ENCODE measurements at places on chromosomes 5 and 9. TPM values are rescaled to one million over a fixed set of nuclear protein-coding genes. Genes with fewer than 3 reads are reported as not detected.

DNA sequence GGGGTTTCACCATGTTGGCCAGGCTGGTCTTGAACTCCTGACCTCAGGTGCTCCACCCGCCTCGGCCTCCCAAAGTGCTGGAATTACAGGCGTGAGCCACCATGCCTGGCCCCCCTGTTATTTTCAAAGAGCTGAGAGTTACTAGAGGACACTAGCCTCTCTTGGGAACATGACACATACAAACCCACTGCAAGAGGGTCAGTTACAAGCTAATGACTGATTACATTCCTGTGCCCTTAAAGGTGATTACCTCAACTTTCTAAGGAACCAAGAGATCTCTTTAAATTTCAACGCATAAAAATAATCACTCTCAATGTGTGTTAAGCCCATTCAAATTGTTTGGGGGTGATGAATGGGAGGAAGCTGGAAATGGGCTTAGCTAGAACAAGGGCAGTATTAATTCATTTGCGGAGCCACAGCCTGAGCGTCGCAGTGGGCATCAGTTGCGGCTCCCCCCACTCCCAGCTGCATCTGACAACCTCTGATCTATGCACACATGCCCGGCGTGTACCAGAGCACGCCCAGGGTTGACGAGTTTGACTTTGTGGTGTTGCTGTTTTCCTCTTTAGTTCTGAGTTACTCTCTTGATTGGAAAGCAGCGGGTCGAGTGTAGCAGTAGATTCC is 146.9 kb downstream of the GOLPH3 start:
- no peak overlapping the region for H3K4me3 ChIP-seq
- H3K27me3 ChIP-seq, result no peaks in the 10 kb centered on the region
- H3K27ac ChIP-seq, result no peak overlapping the region
- no peaks in the 10 kb centered on the region for H3K4me1 ChIP-seq
- no peak for DNase-seq

Gene PHF19
- 216 TPM for total RNA-seq

DNA sequence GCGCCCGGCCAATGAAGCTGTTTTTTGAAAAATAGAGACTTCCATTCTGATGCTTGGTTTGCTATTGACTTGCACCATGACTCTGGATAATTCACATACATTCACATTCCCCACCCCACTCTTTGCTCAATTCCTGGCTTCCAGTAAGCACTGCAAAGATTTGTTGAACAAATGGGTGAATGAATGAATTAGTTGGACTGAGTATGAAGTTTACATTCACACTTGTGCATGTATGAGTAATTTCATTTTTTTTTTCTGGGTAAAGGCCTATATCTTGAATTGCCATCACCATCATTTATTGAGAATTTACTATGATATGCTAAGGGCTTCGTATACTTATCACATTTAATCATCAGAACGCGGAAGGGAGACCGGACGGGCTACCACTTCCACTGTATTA is 13.8 kb upstream of the CCDC69 start:
- DNase-seq, result no peak
- no peak overlapping the region for H3K4me3 ChIP-seq
- peaks cover 37% of the 10 kb centered on the region for H3K4me1 ChIP-seq
- H3K27ac ChIP-seq, result peak overlapping the region; percentile 77
- H3K36me3 ChIP-seq, result peaks cover 3% of the 10 kb centered on the region

DNA sequence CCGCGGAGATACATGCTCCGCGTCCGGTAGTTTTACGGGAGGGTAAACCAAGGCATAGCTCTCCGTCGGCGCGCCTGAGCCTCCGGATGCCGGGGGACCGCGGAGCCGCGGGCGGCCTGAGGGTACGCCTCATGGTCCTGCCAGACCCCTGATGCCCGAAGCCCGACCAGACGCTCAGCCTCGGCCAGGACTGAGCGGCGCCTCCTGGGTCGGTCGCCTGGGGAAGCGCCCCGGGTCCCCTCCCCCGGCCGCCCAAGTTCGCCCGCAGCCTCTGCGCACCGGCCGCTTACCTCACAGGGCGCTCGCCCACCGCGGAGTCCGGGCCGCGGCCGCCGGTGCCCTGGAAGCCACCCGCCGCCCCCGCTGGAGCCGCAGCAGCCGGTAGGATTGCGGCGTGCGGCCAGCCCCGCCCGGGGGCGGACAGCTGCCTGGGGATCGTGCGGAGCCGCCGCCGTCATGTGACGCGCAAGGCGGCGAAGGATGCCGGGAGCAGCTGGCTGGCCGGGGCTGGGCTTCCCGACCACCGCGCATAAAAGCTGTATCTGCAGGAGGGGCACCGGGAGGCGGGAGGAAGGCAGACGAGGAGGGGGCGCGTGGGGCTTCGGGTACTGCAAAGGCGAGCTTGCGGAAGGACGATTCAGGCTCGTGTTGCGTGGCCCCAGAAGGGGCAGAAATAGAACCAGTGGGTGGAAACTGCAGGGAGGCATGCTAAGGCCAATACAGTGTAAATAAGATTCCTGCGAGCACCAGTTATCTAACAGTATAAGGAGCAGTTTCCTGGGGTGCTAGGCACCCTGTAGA is at the start of gene FBXO10:
FBXO10 (minus strand) TSS at position 460 of the 801 bp plus-strand sequence. CDS start 34,612 bp downstream, outside the sequence.
- peak within 1 kb of the TSS; percentile 81 for H3K4me3 ChIP-seq
- H3K4me1 ChIP-seq, result peaks cover 18% of the 10 kb centered on the region
- H3K36me3 ChIP-seq, result peaks cover 25% of the 10 kb centered on the region

Gene PCDHGA8
- not detected for total RNA-seq

DNA sequence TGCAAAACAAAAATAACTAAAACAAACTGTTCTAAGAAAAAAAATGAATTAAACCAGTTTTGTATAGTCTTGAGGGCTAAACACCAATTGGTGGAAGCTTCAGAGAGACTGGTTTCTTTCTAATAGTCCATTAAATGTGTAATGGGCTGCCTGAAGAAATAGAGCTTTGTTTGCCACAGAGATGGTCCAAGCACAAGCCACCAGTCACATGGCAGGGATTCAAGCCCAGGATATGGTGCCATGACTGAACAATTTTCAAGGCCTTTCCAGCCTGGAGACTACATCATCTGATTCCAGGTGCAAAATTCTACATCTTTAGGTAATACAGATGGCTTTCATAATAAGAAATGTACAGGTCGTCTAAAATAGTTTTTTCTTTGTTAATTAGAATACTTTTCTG is 355.3 kb downstream of the NR2F1-AS1 start:
- DNase-seq, result no peak
- no peaks in the 10 kb centered on the region for H3K36me3 ChIP-seq
- no peak overlapping the region for H3K4me3 ChIP-seq
- H3K4me1 ChIP-seq, result no peaks in the 10 kb centered on the region
- H3K27ac ChIP-seq, result no peak overlapping the region
- no peaks in the 10 kb centered on the region for H3K27me3 ChIP-seq

DNA sequence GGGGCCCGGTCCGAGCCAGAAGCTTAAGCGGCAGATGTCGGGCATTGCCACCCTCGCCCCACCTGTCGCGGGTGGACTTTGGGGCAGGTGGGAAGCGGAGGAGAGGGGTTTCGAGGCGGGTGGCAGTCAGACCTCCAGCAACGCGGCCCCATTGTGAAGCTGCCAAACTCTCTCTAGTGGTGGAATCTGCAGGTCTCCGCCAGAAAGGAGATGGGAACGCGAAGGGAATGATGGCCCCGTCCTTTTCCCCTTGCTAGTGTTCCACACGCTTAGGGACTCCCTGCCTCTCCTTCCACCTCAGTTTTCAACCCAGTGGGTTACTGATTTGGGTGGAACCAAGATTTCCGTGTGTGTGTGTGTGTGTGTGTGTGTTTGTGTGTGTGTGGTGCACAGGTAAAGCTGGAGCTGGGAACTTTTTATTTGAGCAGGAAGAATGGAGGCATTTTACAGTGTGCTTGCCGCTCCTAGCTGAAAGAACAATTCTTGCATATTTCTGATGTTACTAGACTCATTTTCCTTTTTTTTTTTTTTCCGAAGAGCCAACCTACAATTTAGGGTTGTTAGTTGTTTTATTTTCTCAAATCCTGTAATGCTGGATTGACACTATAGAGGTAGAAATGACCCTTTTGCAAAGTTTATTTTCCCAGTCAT is 1.3 kb downstream of the MACIR start:
- H3K27me3 ChIP-seq, result no peaks in the 10 kb centered on the region
- peaks cover 2% of the 10 kb centered on the region for H3K36me3 ChIP-seq
- no peak for DNase-seq
- H3K4me1 ChIP-seq, result peaks cover 27% of the 10 kb centered on the region
- peak overlapping the region; percentile 58 for H3K27ac ChIP-seq

Gene MEIKIN
- not detected for total RNA-seq

- peaks cover 2% of the 10 kb centered on the region for H3K4me1 ChIP-seq
- no peak overlapping the region for H3K4me3 ChIP-seq
- H3K36me3 ChIP-seq, result peaks cover 17% of the 10 kb centered on the region
- no peak overlapping the region for H3K27ac ChIP-seq
- H3K27me3 ChIP-seq, result no peaks in the 10 kb centered on the region
Observed at GRCh38 chr5:143142596-143143435, 260.7 kb downstream of the NR3C1 start.

GRCh38 chr9:107548298-107549142 is 59.0 kb upstream of the KLF4 start:
- no peak overlapping the region for H3K4me3 ChIP-seq
- no peaks in the 10 kb centered on the region for H3K4me1 ChIP-seq
- H3K27me3 ChIP-seq, result peaks cover 7% of the 10 kb centered on the region
- peak overlapping the region; percentile 59 for H3K27ac ChIP-seq
- no peaks in the 10 kb centered on the region for H3K36me3 ChIP-seq

Gene CWC27
- 39.7 TPM for total RNA-seq

DNA sequence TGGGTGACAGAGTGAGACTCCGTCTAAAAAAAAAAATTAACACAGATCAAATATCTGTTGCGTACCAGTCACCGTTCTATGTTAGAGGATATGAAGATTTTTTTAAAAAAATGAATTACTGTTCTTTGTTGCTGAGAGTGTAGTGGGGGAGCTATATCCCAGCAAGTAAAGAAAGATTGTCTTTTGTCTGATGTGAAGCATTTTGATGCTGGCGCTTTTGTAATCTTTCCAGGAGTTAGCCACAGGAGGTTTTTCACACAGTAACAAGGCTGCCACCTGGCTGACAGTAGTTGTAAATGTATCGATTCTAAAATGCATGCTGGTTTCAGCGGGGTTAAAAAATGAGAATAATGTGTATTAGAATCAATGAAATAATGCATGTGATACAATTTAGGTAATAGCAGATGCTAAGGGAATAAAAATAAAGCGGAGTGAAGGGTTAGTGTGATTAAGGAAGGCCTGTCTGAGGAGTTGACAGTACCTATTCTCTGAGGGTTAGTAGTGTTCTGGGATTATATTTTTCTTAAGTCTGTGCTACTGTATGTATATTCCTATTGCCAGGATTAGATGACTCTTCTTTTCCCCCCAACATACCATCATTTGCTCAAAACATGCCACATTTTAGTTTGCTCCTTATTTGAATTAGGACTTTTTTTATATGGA is 3.4 kb downstream of the LMNB1 start:
- peak overlapping the region; percentile 98 for H3K27ac ChIP-seq
- peaks cover 41% of the 10 kb centered on the region for H3K36me3 ChIP-seq
- peaks cover 33% of the 10 kb centered on the region for H3K4me1 ChIP-seq
- H3K4me3 ChIP-seq, result peak overlapping the region; percentile 93
- no peaks in the 10 kb centered on the region for H3K27me3 ChIP-seq
- DNase-seq, result peak; percentile 40

DNA sequence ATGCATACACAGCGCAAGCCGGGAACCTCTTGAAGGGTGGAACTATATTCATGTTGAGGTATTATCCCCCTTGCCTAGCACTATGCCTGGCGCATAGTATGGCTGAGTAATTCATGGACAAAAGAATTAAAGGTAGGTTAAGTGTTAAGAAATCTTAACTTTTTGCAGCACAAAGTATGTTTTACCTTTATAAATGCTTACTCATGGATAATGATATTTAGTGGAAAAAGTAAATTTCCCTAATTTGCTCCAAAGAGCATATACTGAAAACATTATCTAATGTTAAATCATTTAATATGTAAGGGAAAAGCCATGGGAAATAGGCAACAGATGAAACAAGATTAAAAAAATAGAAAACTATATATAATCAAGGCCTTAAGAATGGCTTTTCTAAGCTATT is 296.2 kb downstream of the PJA2 start:
- H3K4me3 ChIP-seq, result no peak overlapping the region
- H3K4me1 ChIP-seq, result no peaks in the 10 kb centered on the region

GRCh38 chr9:37466037-37466709 is 923 bp upstream of the ZBTB5 start:
- peak; percentile 30 for DNase-seq
- H3K27me3 ChIP-seq, result no peaks in the 10 kb centered on the region
- H3K27ac ChIP-seq, result peak overlapping the region; percentile 98
- peaks cover 29% of the 10 kb centered on the region for H3K4me1 ChIP-seq
- peak overlapping the region; percentile 97 for H3K4me3 ChIP-seq
- peaks cover 12% of the 10 kb centered on the region for H3K36me3 ChIP-seq

Gene CORO2A
- 8.2 TPM for total RNA-seq

DNA sequence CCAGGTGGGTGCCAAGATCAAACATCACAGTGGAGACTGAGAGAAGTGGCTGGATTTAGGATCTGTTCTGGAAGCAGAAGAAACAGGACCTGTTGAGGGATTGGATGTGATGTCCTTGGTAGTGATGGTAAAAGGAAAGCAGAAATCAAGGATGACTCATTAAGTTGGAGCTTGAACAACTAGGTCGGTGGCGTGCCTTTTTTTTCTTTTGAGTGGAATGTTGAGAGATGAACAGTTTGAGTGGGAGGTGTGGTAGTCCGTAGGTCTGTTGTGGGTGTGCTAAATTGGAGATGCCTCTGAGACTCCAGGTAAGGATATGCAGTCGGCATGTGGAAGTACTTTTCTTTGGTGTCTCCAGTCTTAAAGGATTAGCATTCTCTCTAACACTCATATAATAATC is 92.1 kb upstream of the IL12B start:
- H3K4me3 ChIP-seq, result no peak overlapping the region
- H3K36me3 ChIP-seq, result no peaks in the 10 kb centered on the region
- H3K27ac ChIP-seq, result no peak overlapping the region
- no peak for DNase-seq

Gene SMIM15
- total RNA-seq, result 94.8 TPM

GRCh38 chr9:136085815-136086212 is 9.3 kb downstream of the NACC2 start:
- H3K4me3 ChIP-seq, result no peak overlapping the region
- H3K4me1 ChIP-seq, result peaks cover 11% of the 10 kb centered on the region
- H3K36me3 ChIP-seq, result no peaks in the 10 kb centered on the region
- no peaks in the 10 kb centered on the region for H3K27me3 ChIP-seq

Gene MCTP1
- 1.3 TPM for total RNA-seq

Gene GDF9
- 0.26 TPM for total RNA-seq

GRCh38 chr5:147989239-147989638 is 74.5 kb upstream of the SPINK5 start:
- H3K27ac ChIP-seq, result no peak overlapping the region
- no peaks in the 10 kb centered on the region for H3K4me1 ChIP-seq
- no peak for DNase-seq
- no peaks in the 10 kb centered on the region for H3K27me3 ChIP-seq

DNA sequence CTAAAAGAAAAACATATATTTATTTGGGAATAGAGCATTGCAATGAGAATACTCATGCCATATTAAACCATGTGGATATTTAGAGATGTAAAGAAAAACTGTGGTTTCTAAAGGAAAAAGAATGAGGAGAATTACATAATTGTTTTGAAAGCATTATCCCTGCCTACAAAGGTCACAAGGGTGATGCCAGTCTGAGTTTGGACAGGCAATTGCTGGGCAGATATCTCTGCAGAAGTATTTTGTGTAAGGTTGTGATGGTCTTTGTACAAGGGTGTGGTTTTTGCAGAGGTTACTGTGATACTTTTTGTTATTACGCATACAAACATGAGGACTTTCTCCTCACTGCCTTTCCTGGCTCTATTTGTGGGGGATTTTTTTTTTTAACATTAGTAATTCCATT is 2022.9 kb upstream of the CDH6 start:
- no peaks in the 10 kb centered on the region for H3K36me3 ChIP-seq
- no peaks in the 10 kb centered on the region for H3K27me3 ChIP-seq
- H3K4me3 ChIP-seq, result no peak overlapping the region
- H3K4me1 ChIP-seq, result no peaks in the 10 kb centered on the region
- DNase-seq, result no peak
- H3K27ac ChIP-seq, result no peak overlapping the region

Gene ERAP2
- total RNA-seq, result 44.8 TPM

All from activated naive CD8-positive, alpha-beta T cell treated with anti-CD3 and anti-CD28 coated beads for 36 hours (primary cell).